ENCODE measurements at places on chromosomes 5 and 9. TPM values are rescaled to one million over a fixed set of nuclear protein-coding genes. Genes with fewer than 3 reads are reported as not detected.

ITK gene
- 0.86 TPM for total RNA-seq

CYFIP2 gene
- 471 TPM for total RNA-seq

DNA sequence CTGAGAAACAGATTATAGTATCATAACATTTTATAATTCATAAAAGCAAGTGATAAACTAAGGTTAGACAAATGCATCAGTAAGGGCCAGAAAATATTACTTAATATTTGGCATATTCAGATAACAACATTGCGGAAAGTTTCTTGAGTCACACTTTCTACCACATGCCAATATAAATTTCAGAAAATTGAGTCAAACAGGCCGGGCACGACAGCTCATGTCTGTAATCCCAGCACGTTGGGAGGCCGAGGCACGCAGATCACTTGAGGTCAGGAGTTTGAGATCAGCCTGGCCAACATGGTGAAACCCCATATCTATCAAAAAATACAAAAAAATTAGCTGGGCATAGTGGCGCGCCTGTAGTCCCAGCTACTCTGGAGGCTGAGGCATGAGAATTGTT, 47.1 kb downstream of the SLC38A9 start:
- no peak overlapping the region for H3K27ac ChIP-seq
- H3K27me3 ChIP-seq = no peaks in the 10 kb centered on the region
- peaks cover 8% of the 10 kb centered on the region for H3K4me1 ChIP-seq
- H3K36me3 ChIP-seq = peaks cover 28% of the 10 kb centered on the region
- no peak for DNase-seq
- H3K4me3 ChIP-seq = no peak overlapping the region

DNA sequence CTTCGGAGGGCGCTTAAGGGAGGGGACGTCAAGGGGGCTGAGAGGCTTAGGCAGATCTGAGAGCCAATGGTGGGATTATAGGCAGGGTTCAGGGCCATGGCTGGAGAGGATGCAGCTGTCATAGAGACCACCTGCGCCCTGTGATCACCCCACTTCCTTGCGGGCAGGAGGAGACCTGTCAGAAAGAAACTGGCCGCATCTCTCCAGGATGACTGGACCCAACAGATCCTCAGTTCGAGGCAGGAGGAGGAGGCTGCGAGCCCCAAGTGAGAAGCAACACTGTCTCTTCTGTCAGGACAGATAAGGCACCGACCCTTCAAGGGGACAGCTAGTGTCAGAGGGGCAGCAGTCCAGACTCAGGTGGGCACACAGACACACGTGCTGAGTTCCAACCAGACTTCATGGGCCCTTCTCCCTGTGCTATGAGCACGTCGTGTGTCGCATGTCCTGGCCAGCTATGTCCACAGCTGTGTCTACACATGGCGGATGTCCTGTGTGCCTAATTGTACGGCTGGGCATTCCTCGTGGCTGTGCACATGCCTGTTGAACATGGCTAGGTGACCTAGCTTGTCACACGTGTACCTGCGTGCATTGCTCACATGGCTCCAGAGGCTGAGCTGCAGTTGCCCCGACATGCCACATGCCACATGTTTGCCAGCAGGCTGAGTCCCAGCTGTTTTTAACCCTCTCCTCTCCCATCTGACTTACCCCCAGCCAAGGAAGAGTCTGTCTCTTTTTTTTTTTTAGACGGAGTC, 583 bp upstream of the AQP3 start:
- peaks cover 20% of the 10 kb centered on the region for H3K4me1 ChIP-seq
- H3K4me3 ChIP-seq = peak overlapping the region; percentile 83
- peaks cover 7% of the 10 kb centered on the region for H3K27me3 ChIP-seq

DNA sequence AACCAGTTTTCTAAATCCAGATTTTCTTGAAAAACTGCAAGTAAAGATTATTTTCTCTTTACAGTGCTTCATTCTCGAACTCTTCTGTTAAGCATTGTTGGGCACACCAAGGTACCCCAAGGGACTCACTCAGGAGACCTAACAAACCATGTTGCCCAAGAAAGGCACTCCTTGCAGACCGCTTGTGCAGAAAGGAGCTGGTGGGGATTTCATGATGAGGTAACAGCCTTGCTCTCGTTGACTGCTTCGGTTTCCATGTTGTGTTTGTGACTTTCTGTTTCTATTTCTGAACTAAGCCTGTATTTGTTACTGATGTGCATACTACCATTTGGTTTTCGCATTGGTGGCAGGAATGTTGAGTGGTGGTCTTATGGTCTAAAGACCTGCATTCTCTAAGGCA, 266.6 kb upstream of the DAP start:
- H3K27me3 ChIP-seq = peaks cover 5% of the 10 kb centered on the region
- no peak for DNase-seq
- no peak overlapping the region for H3K27ac ChIP-seq
- peaks cover 3% of the 10 kb centered on the region for H3K36me3 ChIP-seq
- no peak overlapping the region for H3K4me3 ChIP-seq
- H3K4me1 ChIP-seq = no peaks in the 10 kb centered on the region

- DNase-seq = no peak
- H3K36me3 ChIP-seq = no peaks in the 10 kb centered on the region
- H3K4me3 ChIP-seq = no peak overlapping the region
- no peaks in the 10 kb centered on the region for H3K27me3 ChIP-seq
- H3K27ac ChIP-seq = no peak overlapping the region
- peaks cover 4% of the 10 kb centered on the region for H3K4me1 ChIP-seq
These were observed 26.0 kb upstream of the C9orf72 start for GRCh38 chr9:27599102-27599869.

IGIP gene
- total RNA-seq = 4.8 TPM

- no peak overlapping the region for H3K27ac ChIP-seq
- no peak for DNase-seq
- H3K27me3 ChIP-seq = peaks cover 8% of the 10 kb centered on the region
- no peaks in the 10 kb centered on the region for H3K4me1 ChIP-seq
These were observed 10.4 kb upstream of the SLC36A2 start for GRCh38 chr5:151357792-151358191.

DNA sequence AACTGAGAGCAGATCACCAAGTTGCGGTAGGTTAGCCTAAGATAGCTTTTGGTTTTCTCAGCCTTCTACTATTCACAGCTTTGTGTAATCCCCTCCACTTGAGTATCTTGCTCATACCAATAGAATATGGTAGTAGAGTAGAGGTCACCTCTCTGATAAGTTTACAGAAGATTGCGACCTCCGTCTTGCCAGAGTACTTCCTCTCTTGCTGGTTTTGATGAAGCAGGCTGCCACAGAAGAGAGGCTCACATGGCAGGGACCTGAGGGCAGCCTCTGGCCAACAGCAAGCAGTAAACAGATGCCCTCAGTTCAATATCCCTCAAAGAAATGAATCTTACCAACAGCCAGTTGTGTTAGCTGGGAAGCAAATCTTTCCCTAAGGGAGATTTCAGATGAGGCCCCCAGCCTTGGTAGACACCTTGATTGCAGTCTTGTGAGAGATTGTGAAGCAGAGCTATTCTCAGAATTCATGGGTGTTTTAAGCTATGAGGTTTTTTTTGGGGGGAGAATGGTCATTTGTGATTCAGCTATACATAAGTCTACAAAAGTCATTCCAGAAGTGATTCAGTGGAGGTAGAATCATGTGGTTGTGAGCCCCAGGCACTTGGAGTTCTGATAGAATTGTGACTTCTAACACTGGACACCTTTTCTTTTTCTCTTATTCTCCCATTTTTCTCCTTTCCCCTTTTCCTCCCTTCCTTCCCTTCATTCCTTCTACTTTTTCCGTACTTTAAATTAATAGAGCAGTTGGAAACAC, 22.7 kb upstream of the CDKN2B start:
- H3K4me3 ChIP-seq = no peak overlapping the region
- H3K36me3 ChIP-seq = no peaks in the 10 kb centered on the region
- no peak overlapping the region for H3K27ac ChIP-seq
- H3K4me1 ChIP-seq = peaks cover 7% of the 10 kb centered on the region

LCN6 gene
- total RNA-seq = not detected

HAVCR1 gene
- not detected for total RNA-seq

GRCh38 chr9:94554439-94555331, at the start of gene PCAT7:
Gene PCAT7, plus strand, starts transcription at chr9:94555083.
- no peaks in the 10 kb centered on the region for H3K36me3 ChIP-seq
- H3K27me3 ChIP-seq = peaks cover 7% of the 10 kb centered on the region
- no peak within 1 kb of the TSS for H3K4me3 ChIP-seq
- DNase-seq = no peak

DNA sequence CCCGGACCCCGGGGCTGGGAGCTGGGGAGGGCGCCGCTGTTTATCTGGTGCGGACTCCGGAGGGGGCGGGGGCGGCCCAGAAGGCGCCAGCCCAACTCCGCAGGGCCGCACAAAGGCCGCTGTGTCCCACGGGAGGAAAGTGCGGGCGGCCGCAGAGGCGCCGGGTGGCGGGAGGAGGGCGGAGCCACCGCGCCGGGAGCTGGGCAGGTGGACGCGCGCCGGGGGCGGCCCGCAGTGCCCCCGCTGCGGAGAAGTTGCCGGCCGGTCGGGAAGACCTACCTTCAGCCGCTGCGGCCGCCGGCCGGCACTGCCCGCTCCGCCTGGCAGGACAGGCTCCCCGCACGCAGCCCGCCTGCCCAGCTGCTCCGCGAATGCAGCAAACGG, 43.6 kb downstream of the NACC2 start:
- no peak overlapping the region for H3K4me3 ChIP-seq
- no peak for DNase-seq
- H3K36me3 ChIP-seq = no peaks in the 10 kb centered on the region
- H3K27me3 ChIP-seq = peaks cover 8% of the 10 kb centered on the region
- no peak overlapping the region for H3K27ac ChIP-seq
- H3K4me1 ChIP-seq = peaks cover 24% of the 10 kb centered on the region

THG1L gene
- total RNA-seq = 28.9 TPM

C9orf50 gene
- total RNA-seq = not detected

HRCT1 gene
- total RNA-seq = not detected

DNA sequence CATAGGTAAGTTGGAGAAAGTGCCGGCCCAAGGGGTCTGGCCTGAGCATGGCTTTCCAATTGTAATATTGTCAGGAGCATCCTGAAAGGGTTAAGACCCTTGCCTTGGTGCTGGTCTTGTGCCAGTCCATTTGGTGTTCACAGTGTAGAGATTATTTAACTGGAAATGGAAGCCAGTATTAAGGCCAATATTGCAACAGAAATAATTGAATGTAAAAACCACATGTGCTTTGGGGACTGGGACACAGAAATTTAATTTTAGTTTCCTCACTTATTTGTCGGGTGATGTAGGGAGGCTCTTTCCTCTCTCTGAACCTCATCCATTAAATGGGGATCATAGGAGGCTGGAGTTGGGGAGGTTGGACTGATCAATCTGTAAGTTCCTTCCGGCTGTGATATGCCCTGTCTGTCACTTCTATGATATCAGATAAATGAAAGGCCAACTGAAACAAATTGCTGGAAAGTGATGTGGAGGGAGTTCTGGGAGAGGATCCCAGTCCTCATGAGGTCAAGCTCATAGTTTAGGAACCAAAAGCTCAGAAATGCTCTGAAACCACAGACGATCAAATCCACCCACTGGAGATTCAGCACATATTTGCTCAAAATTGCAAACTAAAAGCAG, 54.8 kb upstream of the COL15A1 start:
- peaks cover 24% of the 10 kb centered on the region for H3K27me3 ChIP-seq
- DNase-seq = no peak
- no peaks in the 10 kb centered on the region for H3K4me1 ChIP-seq
- no peaks in the 10 kb centered on the region for H3K36me3 ChIP-seq
- H3K27ac ChIP-seq = no peak overlapping the region

CTXN3 gene
- not detected for total RNA-seq

- H3K27ac ChIP-seq = no peak overlapping the region
- H3K4me3 ChIP-seq = no peak overlapping the region
- no peak for DNase-seq
These were observed 67.8 kb downstream of the SGCD start for GRCh38 chr5:156394642-156395305.

EQTN gene
- not detected for total RNA-seq

LHX6 gene
- not detected for total RNA-seq

DNA sequence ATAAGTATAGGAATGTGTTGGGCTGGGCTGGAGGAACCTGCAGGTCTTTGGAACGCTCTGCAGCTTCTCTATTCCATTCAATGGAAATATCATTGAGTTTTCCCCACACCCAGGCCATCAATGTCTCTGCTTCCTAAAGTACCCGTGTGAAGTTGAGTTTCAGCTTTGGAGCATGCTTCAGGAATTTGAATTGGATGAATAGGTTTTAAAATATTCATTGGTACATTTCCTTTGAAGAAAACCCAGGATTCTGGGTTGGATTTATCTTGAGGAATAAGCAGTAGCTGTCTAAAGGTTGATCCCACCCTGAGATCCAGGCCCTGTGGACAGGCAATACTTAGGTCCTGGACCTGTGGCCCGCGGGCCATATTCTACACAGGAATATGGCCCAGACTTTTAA, 37.3 kb downstream of the INSYN2B start:
- H3K4me1 ChIP-seq = peaks cover 9% of the 10 kb centered on the region
- H3K27me3 ChIP-seq = no peaks in the 10 kb centered on the region
- peaks cover 50% of the 10 kb centered on the region for H3K36me3 ChIP-seq
- DNase-seq = no peak

BHMT2 gene
- total RNA-seq = not detected

INSL6 gene
- not detected for total RNA-seq

DNA sequence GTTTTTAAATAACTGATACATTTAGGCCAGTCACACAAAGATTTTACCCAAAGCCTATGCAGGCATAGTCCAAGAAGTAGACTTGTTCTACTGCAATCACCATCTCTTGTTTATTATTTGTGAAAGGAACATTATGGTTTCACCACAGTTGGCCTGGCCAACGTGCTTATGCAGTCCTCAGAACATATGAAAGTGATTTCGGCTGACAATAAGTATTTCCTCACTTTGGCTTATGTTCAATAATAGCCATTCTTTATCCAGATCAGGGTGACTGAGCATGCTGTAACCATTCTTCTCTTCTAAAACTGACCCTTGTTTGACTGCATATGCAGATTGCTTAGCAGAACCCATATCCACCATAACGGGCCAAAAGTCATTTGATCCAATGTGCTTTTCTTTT, 76.6 kb upstream of the CCDC152 start:
- H3K36me3 ChIP-seq = no peaks in the 10 kb centered on the region
- DNase-seq = no peak
- H3K4me1 ChIP-seq = no peaks in the 10 kb centered on the region
- no peak overlapping the region for H3K27ac ChIP-seq

- H3K27me3 ChIP-seq = no peaks in the 10 kb centered on the region
- H3K4me3 ChIP-seq = no peak overlapping the region
- H3K4me1 ChIP-seq = no peaks in the 10 kb centered on the region
- DNase-seq = no peak
- H3K27ac ChIP-seq = no peak overlapping the region
These were observed 334.6 kb upstream of the TUSC1 start for GRCh38 chr9:26012797-26013196.

DNA sequence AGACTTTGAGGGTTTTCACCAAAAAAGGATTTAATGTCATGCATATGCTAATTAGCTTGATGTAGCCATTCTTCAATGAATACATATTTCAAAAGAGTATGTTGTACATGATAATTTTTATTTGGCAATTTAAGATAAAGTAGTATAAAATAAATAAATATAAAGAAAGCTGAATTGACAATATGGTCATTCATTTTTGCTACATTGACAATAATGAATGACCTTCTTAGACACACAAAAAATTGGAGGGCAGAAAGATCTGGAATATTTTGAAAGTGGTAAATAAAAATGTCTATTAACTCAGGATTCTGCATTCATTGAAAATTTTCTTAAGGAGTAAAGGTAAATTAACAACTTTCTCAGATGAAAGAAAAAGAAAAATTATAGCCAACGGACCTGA, 324.8 kb upstream of the FTMT start:
- no peak for DNase-seq
- no peak overlapping the region for H3K27ac ChIP-seq
- H3K4me3 ChIP-seq = no peak overlapping the region
- no peaks in the 10 kb centered on the region for H3K27me3 ChIP-seq

TERT gene
- total RNA-seq = 0.35 TPM

- peaks cover 29% of the 10 kb centered on the region for H3K27me3 ChIP-seq
- no peak overlapping the region for H3K27ac ChIP-seq
- H3K4me3 ChIP-seq = no peak overlapping the region
- H3K4me1 ChIP-seq = peaks cover 5% of the 10 kb centered on the region
- no peaks in the 10 kb centered on the region for H3K36me3 ChIP-seq
These were observed 6.0 kb upstream of the IRX4 start for GRCh38 chr5:1888541-1889251.

MYOZ3 gene
- total RNA-seq = not detected
